Fibroblast of gingiva (primary cell): ENCODE measurements at places on chromosomes 1 and 21.
A peak's percentile ranks its signal among the peaks of the same experiment; 100 is the strongest.

DNA sequence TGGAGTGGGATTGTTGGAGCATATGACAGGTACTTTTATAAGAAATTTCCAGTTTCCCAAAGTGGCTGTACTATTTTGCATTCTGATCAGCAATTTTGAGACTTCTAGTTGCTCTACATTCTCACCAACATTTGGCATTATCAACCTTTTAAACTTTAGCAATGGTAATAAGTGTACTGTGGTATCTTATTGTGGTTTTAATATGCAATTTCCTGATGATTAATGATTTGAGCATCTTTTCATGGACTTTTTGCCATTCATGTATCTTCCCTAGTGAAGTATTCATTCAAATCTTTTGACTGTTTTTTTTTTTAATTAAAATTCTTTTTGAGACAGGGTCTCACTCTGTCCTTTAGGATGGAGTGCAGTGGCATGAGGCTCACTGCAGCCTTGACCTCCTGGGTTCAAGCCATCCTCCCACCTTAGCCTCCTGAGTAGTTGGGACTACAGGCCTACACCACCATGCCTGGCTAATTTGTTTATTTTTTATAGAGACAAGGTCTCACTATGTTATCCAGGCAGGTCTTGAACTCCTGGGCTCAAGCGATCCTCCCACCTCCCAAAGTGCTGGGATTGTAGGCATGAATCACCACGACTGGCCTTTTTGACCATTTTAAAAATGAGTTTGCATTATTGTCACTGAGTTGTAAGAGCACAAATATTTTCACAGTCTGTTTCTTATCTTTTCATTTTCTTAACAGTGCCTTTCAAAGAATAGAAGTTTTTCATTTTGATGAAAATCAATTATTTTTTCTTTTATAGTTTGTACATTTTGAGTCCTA lies 7.8 kb upstream of the SLC6A9 start:
- DNase-seq = peak; percentile 31

DNA sequence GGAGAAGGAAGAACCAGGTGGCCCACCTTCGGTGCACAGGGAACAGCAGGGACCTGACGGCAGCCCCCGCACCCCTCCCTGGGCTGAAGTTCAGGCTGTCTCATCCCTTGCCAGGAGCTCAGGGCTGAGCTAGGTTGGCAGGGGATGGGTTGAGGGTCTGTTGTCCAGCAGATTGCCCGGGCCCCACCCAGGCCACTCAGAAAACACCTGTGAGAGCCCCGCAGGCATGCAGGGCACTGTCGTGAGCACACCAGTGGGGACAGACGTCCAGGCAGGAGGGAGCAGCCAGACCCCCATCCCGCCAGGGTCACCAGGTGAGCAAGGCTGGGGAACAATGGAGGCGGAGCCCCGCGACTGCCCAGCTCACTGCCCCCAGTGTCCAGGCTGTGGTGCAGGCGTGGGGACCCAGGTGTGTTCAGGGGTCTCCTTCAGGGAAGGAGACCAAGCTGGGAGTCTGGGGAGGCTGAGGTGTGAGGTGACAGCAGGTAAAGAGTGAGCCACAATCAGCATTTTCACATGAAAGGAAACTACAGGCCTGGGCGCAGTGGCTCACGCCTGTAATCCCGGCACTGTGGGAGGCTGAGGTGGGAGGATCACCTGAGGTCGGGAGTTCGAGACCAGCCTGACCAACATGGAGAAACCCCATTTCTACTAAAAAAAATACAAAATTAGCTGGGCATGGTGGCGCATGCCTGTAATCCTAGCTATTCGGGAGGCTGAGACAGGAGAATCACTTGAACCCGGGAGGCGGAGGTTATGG lies 9.4 kb upstream of the SAMD11 start:
- DNase-seq = no peak

GRCh38 chr1:241870746-241871430 lies 22.9 kb downstream of the EXO1 start:
- no peak for DNase-seq

- DNase-seq = no peak
Measured at GRCh38 chr1:225415307-225415706, 12.5 kb downstream of the LBR start.

DNA sequence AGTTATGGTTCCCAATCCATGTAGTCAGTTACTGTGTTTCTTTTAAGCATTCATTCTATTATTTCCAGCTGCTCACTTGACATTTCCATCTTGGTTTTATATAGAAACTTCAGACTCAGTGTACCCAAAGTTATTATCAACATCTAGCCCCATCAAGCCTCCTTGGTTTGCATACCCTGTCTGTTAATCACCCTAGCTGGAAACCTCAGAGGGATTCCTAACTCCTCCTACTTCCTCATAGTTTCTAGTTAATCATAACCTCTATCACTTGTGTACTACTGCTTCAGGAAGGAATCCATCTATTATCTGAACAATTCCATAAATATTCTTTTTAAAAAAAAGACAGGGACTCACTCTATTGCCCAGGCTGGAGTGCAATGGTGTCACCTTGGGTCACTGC lies 293.3 kb downstream of the SDCCAG8 start:
- DNase-seq = no peak

GRCh38 chr1:156765666-156766065 lies 1.7 kb upstream of the PRCC start:
- no peak for DNase-seq

DNA sequence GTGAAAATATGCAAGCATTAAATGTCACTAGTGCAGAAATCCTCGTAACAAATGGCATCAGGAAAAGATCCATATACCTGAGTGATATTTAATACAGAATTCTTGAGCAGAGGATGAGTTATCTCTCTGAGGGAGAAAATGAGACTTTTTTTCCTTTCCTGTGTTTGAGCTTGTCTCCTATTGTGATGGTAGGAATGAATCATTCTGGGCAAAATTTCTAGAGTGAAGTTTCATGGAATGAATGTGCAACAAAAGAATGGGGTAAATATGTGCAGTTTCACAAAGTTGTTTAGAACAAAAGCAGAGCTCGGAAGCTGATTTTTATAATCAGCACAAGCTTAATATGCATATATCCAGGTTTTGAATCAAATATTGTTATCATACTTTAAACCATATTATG lies 4.6 kb downstream of the CTPS1 start:
- peak; percentile 55 for DNase-seq

DNA sequence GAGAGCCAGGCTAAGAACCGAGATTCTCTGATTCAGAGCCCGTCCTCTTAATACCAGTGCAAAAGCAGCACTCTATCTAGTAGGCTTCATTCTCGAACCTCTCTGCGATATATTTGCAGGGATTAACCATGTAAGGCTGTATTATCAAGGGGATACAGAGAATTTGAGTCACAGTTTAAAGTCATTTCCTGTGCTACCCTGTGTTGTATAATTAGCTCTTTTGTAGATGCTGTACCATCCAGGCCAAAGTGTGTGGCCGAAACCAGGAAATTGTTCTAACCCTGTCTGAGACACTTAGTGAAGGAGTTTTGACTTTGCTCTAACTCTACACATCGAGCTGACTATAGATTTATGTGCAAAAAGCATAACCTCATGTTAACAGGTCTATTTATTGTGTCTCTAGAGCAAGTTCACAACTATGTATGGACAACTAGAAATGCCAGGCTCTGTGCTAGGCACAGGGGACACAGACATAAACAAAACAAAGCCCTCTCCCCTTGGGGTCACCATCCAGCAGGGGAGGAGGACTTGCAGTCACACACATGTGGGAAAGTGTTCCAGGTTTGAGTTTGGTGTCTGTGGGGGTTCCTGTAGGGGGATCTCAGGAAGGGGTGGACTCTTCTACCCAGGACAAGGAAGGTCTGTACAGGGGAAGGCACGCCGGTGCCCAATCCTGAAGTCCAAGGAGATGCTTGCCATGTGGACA lies 182.2 kb downstream of the DHRS3 start:
- DNase-seq = no peak
